ENCODE measurements at places on chromosomes 4 and X. TPM values are rescaled to one million over a fixed set of nuclear protein-coding genes. Genes with fewer than 3 reads are reported as not detected.

GRCh38 chr4:26031704-26032103 is 117.7 kb downstream of the SMIM20 start:
- no peaks in the 10 kb centered on the region for H3K36me3 ChIP-seq
- no peak overlapping the region for H3K4me3 ChIP-seq
- no peak for DNase-seq
- no peak overlapping the region for H3K27ac ChIP-seq
- peaks cover 6% of the 10 kb centered on the region for H3K4me1 ChIP-seq

GRCh38 chr4:31678356-31678755 is 958.2 kb downstream of the PCDH7 start:
- no peaks in the 10 kb centered on the region for H3K36me3 ChIP-seq
- no peak for DNase-seq
- no peaks in the 10 kb centered on the region for H3K27me3 ChIP-seq
- no peak overlapping the region for H3K27ac ChIP-seq
- H3K4me1 ChIP-seq, result no peaks in the 10 kb centered on the region

GRCh38 chr4:60033826-60034225 is 1166.3 kb upstream of the ADGRL3 start:
- no peak for DNase-seq
- no peaks in the 10 kb centered on the region for H3K36me3 ChIP-seq
- no peaks in the 10 kb centered on the region for H3K27me3 ChIP-seq
- no peaks in the 10 kb centered on the region for H3K4me1 ChIP-seq
- no peak overlapping the region for H3K4me3 ChIP-seq

DNA sequence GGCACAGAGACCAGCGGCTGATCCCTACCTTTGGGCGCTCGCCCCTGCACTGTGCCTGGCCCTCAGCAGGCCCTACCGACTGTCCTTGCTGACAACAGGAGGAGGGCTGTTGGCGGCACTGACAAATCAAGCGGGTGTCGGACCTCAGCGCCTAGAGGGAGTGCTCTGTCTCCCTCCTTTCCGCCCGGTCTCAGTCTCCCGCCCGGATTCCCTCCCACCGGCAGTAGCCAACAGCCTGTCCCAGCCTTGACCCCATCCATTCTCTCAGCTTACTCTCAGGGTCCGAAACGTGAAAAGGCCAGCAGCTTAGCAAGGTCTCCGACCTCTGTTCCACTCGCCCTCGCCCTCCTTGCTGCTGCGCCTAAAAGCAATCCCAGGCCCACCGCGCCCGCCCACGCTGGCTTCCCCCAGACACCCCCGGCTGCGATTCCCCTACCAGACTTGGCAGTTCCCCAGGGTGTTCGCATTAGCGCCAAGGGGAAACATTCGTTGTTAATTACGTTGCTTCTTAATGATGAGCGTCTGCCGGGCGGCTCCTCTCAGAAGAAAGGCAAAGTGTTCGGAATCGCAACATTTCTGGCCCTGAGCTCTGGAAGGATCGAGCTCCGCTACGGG is 96.2 kb downstream of the SOWAHB start:
- H3K4me1 ChIP-seq, result peaks cover 9% of the 10 kb centered on the region
- no peaks in the 10 kb centered on the region for H3K27me3 ChIP-seq
- no peak overlapping the region for H3K27ac ChIP-seq
- H3K4me3 ChIP-seq, result peak overlapping the region; percentile 0
- no peaks in the 10 kb centered on the region for H3K36me3 ChIP-seq

- H3K4me1 ChIP-seq, result no peaks in the 10 kb centered on the region
- H3K4me3 ChIP-seq, result no peak overlapping the region
- no peak for DNase-seq
Measured at GRCh38 chr4:5168891-5169290, 117.6 kb downstream of the STK32B start.

GRCh38 chr4:109389369-109390114 is 44.1 kb upstream of the SEC24B start:
- no peak overlapping the region for H3K27ac ChIP-seq
- peak; percentile 33 for DNase-seq
- H3K4me1 ChIP-seq, result peaks cover 4% of the 10 kb centered on the region
- H3K4me3 ChIP-seq, result no peak overlapping the region
- H3K36me3 ChIP-seq, result no peaks in the 10 kb centered on the region
- H3K27me3 ChIP-seq, result no peaks in the 10 kb centered on the region

DNA sequence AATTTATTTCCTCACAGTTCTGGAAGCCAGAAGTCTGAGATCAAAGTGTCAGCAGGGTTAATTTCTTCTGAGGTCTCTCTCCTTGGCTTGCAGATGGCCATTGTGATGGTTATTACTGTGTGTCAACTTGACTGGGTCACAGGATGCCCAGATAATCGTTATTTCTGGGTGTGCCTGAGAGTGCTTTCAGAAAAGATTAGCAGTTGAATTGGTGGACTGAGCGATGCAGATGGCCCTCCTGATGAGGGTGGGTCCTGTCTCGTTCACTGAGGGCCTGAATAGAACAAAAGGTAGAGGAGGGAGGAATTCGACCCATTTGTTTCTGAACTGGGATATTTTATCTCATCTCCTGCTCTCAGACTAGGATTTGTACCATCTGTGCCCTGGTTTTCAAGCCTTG is 15.7 kb downstream of the SMIM43 start:
- no peak for DNase-seq
- no peak overlapping the region for H3K27ac ChIP-seq
- H3K4me3 ChIP-seq, result no peak overlapping the region
- no peaks in the 10 kb centered on the region for H3K4me1 ChIP-seq

- H3K4me1 ChIP-seq, result no peaks in the 10 kb centered on the region
- no peaks in the 10 kb centered on the region for H3K27me3 ChIP-seq
- H3K36me3 ChIP-seq, result no peaks in the 10 kb centered on the region
- H3K27ac ChIP-seq, result no peak overlapping the region
Measured at GRCh38 chr4:85715991-85716737, 241.2 kb downstream of the ARHGAP24 start.

DNA sequence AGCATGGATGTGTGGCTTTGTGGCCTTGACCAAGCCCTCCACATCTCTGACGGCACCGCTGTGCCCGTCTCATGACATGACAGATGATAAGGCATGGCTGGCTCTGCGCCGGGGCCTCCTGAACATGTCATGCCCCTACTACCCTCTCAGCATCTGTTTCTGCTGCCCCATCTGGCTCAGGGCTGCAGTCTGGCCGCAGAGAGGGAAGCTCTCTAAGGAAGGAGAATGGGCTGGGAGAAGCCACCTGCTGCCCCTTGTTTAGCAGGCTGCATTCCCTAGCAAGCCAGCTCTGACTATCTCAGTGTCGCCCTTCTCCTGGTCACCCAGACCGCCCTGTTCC is 7.2 kb downstream of the ZNF185 start:
- DNase-seq, result no peak
- H3K27ac ChIP-seq, result no peak overlapping the region
- no peaks in the 10 kb centered on the region for H3K36me3 ChIP-seq
- no peak overlapping the region for H3K4me3 ChIP-seq

DNA sequence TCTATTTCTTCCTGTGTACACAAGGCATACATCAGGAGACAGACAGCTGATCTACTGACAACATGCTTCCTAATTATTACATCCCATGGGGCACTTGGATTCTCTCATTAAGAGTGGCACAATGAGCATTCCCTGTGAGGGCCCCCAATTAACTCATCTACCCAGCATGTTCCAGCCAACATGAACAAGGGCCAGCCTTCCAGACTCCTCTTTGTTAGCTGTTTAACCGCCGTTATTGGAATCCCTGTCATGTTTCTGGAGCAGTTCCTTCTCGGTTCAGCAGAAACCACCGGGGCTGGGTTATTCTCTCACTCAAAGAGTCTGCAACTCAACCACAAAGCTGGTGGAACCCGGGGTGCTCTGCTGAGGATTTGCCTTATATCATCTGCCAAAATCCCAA is 9.9 kb upstream of the GPM6B start:
- no peaks in the 10 kb centered on the region for H3K27me3 ChIP-seq
- H3K4me3 ChIP-seq, result no peak overlapping the region
- no peaks in the 10 kb centered on the region for H3K36me3 ChIP-seq
- DNase-seq, result no peak

GRCh38 chr4:173736840-173737239 is 206.8 kb upstream of the HAND2 start:
- no peaks in the 10 kb centered on the region for H3K36me3 ChIP-seq
- H3K4me1 ChIP-seq, result no peaks in the 10 kb centered on the region
- H3K4me3 ChIP-seq, result no peak overlapping the region
- no peaks in the 10 kb centered on the region for H3K27me3 ChIP-seq

GRCh38 chr4:138307319-138307718 is 65.2 kb upstream of the SLC7A11 start:
- no peaks in the 10 kb centered on the region for H3K4me1 ChIP-seq
- no peak overlapping the region for H3K4me3 ChIP-seq
- H3K27ac ChIP-seq, result no peak overlapping the region
- no peaks in the 10 kb centered on the region for H3K36me3 ChIP-seq

DNA sequence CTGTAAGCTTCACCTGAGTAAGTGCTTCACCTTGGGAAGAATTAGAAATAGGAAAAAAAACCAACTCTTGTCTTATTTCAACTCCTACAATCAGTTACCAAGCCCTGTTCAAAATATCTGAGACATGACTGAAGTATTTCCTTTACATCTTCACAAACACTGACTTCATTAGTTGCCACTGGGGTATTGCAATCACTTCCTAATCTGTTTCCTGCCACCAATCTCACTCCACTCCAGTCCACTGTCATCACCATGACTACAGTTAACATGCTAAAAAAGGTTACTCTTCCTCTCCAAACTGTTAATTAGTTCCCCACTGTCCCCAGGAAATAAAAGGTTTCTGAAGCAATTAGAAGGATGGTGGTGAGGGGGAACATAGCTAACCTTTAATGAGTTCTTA is 3.3 kb upstream of the SUPT20HL1 start:
- H3K4me3 ChIP-seq, result no peak overlapping the region
- H3K4me1 ChIP-seq, result no peaks in the 10 kb centered on the region
- no peak overlapping the region for H3K27ac ChIP-seq
- no peaks in the 10 kb centered on the region for H3K27me3 ChIP-seq
- DNase-seq, result no peak

GRCh38 chr4:47669946-47670345 is 167.9 kb downstream of the CORIN start:
- DNase-seq, result no peak
- no peaks in the 10 kb centered on the region for H3K36me3 ChIP-seq
- no peaks in the 10 kb centered on the region for H3K27me3 ChIP-seq
- H3K4me3 ChIP-seq, result no peak overlapping the region
- no peaks in the 10 kb centered on the region for H3K4me1 ChIP-seq
- no peak overlapping the region for H3K27ac ChIP-seq

DNA sequence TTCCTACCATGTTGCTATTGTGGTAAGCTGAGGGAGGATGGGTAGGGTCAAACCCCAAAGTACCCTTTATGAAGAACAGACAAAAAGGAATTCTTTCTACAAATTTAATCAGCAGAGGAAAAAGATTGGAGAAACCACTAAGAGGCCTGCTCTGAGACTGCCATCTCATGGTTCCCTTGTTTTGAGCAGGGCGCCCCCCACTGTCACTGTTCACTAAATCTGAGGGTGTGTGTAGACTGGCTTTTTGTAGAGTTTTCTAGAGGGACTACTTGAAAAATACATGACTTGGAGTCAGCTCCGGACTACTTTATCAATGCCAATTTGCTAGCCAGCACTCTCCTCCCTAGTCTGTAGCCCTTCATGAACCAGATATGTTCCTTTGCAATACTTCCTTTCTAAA is 324.8 kb downstream of the FRMPD4 start:
- no peaks in the 10 kb centered on the region for H3K27me3 ChIP-seq
- no peak overlapping the region for H3K27ac ChIP-seq
- H3K4me1 ChIP-seq, result no peaks in the 10 kb centered on the region
- no peaks in the 10 kb centered on the region for H3K36me3 ChIP-seq
- no peak for DNase-seq

GRCh38 chr4:165556383-165556782 is 177.6 kb downstream of the CPE start:
- no peaks in the 10 kb centered on the region for H3K27me3 ChIP-seq
- H3K27ac ChIP-seq, result no peak overlapping the region
- H3K4me1 ChIP-seq, result no peaks in the 10 kb centered on the region
- no peaks in the 10 kb centered on the region for H3K36me3 ChIP-seq
- H3K4me3 ChIP-seq, result no peak overlapping the region

DNA sequence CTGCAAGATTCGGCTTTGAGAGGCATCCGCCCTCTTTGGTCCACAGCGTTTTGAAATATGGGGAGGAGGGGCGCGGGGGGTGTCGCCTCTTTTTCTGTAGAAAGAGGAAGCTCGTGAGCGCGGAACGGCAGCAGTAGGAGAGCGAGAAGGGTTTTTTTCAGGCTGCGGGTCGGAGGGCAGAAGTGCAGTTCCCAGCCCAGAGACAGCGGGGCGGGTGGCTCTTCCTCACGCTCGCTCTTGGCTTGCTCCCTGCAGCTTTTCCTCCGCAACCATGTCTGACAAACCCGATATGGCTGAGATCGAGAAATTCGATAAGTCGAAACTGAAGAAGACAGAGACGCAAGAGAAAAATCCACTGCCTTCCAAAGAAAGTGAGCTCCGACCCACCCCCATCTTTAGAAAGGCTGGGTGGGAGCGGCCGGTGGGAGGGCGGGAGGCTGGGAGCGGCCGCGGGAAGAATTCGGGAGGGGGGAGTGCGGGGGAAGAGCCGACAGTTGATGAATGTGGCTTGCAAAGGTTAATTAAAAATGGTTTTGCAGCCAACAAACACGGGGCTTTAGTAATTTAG is 1.2 kb downstream of the TMSB4X start:
- no peaks in the 10 kb centered on the region for H3K36me3 ChIP-seq
- peak overlapping the region; percentile 90 for H3K27ac ChIP-seq
- H3K27me3 ChIP-seq, result no peaks in the 10 kb centered on the region
- peaks cover 1% of the 10 kb centered on the region for H3K4me1 ChIP-seq
- peak; percentile 56 for DNase-seq
- H3K4me3 ChIP-seq, result peak overlapping the region; percentile 54

DNA sequence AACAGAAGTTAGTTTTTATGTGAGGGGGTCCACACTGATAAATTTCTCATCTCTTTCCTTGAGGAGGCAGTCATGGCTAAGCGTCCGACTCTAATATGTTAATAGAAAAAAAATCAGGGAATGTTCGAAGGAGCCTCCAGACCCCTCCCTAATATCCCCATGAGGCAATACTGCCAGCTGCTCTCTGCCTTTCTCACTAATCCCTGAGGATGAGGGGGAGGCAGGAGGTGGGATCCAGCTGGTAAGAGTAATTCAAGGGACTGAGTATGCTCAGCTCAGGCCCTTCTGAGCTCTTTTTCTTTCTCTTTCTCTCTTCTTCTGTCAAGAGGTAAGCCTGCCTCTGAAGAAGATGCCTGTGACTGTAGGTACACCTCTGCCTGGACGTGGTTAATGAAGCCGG is 51.7 kb downstream of the PIR start:
- no peaks in the 10 kb centered on the region for H3K4me1 ChIP-seq
- no peaks in the 10 kb centered on the region for H3K36me3 ChIP-seq
- H3K27me3 ChIP-seq, result no peaks in the 10 kb centered on the region
- H3K4me3 ChIP-seq, result no peak overlapping the region

- H3K4me3 ChIP-seq, result no peak overlapping the region
- H3K4me1 ChIP-seq, result peaks cover 11% of the 10 kb centered on the region
- no peaks in the 10 kb centered on the region for H3K27me3 ChIP-seq
- no peak for DNase-seq
- no peaks in the 10 kb centered on the region for H3K36me3 ChIP-seq
Measured at GRCh38 chr4:7365462-7366179, 69.1 kb downstream of the PSAPL1 start.

MAGEA2 gene
- total RNA-seq, result not detected

SATL1 gene
- total RNA-seq, result 0.10 TPM

RHOH gene
- total RNA-seq, result 1.0 TPM

KLHL13 gene
- total RNA-seq, result 13.2 TPM

TRIM60 gene
- total RNA-seq, result not detected

SH3D19 gene
- total RNA-seq, result 91.4 TPM

RTL3 gene
- total RNA-seq, result 0.12 TPM

Measured in ovary (tissue), 10 donors.